ENCODE measurements at places on chromosomes 11 and 22.

- DNase-seq, result no peak
These were observed 110.8 kb downstream of the TEAD1 start for GRCh38 chr11:12784987-12785386.

DNA sequence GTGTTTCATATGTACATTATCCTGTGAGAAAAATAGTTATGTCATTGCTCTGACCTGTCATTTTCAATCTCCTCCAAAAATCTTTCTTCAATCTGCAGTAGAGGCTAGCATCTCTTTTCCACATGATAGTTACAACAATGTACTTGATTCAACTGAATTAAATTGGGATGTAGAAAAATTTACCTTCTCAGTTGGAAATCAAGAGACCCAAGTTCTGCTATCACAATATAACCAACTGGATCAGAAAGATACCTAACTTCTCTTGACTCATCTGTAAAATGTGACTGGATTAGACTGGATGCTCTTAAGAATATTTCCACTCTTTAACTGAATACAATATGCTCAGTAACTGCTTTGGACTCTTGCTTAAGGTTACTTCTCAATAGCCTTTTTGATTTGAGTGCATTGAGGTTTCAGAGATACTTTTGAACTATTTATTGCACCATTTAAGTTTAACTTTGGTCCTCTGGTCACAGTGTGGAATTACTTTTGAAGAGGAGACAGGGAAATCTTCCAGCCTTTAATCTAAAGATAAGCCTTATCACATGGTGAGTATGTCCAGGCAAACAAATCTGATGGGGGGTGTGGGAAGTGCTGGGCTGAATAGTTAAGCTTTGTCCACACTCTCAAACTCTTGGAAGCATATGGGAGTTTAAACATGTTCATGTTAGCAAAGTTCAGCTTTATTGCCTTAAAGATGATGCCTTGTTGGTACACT, 82.3 kb downstream of the YAP1 start:
- DNase-seq, result no peak

DNA sequence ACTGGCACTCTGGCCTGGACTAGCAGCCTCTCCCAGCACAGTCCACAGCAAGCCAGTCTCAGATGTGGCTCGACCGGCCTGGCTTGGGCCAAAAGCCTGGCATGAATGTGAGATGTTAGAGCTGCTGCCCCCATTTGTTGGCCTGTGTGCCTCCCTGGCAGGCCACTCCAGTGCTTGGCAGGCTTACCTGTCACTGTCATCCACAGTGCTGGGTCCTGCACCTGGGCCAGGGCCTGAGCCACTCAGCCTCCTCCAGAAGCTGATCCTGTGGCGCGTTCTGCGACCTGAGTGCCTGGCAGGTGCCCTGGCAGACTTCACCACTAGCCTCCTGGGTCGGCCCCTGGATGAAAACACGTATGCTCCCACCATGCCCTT, 36.1 kb downstream of the RRP8 start:
- no peak for DNase-seq

DNA sequence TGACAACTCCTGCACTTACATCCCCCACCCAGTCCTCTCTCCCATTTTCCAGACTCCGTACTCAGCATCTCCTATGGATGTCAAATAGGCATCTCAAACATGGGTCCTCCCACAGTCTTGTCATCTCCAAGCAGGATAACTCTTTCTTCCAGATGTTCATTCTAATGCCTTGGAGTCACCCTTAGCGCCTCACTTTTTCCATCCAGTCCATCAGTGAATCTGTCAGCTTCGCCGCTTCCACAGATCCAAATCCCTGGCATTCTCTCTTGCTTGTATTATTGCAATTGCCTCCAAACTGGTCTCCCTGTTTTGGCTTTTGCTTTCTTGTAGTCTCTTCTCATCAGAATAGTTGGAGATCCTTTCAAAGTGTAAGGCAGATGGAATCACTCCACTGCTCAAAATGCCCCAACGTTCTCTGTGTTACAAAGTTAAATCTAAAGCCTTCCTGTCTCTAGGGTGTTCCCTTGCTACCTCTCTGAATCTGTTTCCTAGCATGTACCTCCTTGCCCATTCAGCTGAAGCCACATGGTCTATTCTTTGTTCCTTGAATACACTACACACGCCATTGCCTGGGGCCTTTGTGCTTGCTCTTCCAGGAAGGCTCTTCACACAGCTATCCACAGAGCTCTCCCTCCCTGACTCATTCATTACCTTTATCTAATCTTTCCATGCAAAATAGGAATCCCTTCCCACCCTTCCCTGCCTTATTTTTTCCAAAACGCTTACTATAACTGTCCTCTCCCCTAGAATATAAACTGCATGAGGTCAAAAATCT, 64.8 kb downstream of the UBASH3B start:
- peak; percentile 15 for DNase-seq

DNA sequence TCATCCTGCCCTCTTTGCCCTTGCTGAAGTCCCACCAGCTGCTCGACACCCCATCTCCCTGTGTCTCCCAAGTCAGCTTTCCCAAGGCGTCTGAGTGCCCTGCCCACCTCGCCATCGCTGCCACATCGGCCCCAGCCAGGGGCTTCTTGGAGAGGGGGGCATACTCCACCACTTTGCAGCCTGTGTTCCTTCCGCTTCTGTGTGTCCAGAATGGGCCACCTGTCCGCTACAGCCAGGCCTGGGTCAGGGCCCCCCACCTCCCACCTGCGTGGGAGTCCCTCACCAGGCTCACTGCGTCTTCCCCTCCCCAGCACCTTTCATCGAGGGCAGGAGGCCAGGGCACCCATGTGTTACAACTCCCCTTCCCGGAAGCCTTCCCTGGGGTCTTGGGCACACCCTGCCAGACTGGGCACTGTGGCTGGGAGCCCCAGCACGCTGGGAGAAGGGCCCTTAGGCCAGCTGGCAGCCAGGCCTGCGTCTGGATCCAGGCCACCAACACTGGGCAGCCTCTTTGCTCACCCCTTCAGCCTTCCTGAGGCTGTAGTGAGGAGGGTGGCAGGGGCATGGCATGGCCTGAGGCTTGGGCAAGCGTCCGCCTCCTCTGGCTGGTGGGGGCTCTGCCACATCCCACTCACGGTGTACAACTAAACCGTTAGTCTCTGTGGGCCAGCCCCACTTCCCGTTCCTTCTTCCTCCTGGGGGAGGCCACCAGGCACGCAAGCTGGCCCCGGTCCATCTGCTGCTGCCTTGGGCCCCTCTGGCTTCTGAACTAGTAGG, 13.4 kb downstream of the CPT1A start:
- no peak for DNase-seq

DNA sequence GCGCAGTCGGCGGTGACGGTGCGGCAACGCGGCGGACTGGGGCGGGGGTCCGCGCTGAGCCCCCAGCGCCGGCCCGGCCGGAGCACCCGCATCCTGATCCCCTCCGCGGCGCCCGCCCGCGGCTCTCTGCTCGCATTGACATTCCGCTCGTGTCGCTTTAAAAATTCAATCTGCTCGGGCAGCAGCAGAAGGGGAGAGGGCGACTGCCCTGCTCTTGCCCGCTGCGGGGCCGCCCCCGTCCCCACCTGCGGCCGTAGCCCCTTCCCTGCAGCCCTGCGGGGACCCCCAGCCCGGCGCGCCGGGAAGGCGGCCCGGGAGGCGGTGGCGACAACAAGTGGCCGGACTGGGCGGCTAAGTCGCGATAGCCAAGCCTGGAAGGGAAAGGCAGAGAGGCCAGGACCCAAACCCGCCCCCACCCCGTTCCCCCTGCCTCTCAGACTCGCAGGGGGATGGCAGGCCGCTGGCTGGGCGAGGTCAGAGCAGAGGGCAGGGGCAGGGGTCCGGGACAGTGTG, 1.1 kb downstream of the CABP7 start:
- no peak for DNase-seq

DNA sequence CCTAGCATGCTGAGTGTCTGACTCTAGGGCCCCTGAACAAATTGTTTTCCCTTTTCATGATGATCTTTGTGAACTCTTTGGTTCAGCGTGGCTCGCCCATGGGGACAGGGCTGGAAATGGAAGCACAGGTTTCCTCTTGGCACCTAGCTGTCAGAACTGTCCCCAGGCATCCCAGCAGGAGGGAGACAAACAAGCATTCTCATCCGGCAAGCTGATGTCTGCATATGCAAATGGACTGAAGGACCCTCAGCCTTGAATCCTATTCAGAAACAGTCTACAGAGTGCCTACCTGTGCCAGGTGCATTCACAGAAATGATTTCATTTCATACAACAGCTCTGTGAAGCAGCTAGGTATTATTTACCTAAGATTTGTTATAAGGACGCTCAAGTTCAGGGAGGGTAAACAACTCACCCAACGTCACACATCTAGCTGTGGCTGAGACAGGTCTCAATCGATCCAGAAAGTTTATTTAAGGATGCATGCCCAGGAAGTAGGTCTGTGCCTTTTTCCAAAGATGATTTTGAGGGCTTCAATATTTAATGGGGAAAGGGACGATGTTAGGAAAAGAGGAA, 176.4 kb downstream of the KIRREL3 start:
- no peak for DNase-seq

All from NT2/D1 (cell line).